HEK293T (cell line): ENCODE measurements at places on chromosomes 3 and 15.

- no peak for DNase-seq
These were observed 87.5 kb upstream of the TGFBR2 start for GRCh38 chr3:30518872-30519271.

DNA sequence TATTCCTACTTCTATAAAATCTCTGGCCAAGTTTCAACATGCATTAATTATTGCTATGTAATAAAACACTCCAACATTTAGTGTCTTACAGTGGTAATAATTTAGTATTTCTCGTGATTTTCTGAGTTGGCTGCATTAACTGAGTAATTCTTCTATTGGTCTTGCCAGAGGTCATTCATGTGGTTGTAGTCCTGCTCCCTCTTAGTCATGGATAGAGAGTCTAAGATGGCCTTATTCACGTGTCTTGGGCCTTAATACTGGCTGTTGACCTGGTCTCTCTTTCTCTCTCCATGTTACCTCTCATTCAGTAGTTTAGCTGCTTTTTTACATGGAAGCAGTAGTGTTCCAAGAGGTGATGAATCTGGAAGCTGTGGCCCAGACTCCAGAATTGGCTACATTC lies 140.1 kb upstream of the ZBTB20 start:
- no peak for DNase-seq

DNA sequence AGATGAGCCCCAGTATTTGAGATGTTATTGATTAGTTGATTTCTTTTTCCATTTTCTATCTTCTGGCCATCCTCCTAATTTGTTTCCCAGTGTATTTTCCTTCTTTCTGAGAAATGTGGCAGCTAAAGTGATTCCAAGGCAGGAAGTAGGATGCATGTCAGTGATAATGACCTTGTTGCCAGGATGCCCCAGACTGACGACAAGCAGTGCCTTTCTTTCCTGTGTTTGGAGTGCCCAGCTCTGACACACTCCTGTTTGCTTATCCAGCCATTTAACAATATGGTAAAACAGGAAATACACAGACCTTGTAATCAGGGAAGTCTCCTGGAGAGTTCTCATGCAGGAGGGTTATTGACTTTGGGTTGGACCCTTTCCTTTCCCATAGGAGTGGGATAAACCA lies 20.4 kb downstream of the TMOD2 start:
- no peak for DNase-seq

- no peak for DNase-seq
These were observed 29.1 kb downstream of the PTX3 start for GRCh38 chr3:157465741-157466140.

- DNase-seq = no peak
These were observed 148.0 kb downstream of the DIPK2A start for GRCh38 chr3:144119633-144120032.

GRCh38 chr3:37861620-37862041 lies at the start of gene CTDSPL:
CTDSPL (plus strand) TSS chr3:37861880; CDS start chr3:37862200, 320 bp downstream.
- peak; percentile 67 for DNase-seq

DNA sequence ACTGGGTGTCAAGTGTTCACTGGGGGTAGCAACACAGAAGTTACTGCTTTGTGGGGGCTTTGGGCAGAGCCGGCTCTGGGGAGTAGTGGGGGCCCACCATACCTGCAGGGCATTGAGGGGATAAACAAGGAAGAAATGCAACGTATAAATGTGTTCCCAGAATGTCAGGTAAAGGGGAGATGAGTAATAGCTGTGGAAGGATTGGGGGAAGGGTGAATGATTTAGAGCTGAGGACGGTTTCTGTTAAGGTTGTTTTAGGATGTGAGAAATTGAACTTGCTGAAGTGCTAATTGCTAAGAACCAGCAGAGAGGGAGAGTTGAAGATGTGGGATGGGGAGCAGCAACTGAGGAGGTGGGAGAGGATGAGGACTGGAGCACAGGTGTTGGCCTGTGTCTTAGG lies 10.7 kb downstream of the SCG5 start:
- DNase-seq = no peak

GRCh38 chr15:28917791-28918140 lies 32.0 kb downstream of the APBA2 start:
- DNase-seq = no peak

- no peak for DNase-seq
These were observed 142.6 kb downstream of the PLCH1 start for GRCh38 chr3:155602307-155602706.

- DNase-seq = no peak
These were observed 70.0 kb upstream of the HEG1 start for GRCh38 chr3:125125821-125126245.

GRCh38 chr15:65029736-65030208 lies 333 bp upstream of the MTFMT start:
- DNase-seq = no peak

DNA sequence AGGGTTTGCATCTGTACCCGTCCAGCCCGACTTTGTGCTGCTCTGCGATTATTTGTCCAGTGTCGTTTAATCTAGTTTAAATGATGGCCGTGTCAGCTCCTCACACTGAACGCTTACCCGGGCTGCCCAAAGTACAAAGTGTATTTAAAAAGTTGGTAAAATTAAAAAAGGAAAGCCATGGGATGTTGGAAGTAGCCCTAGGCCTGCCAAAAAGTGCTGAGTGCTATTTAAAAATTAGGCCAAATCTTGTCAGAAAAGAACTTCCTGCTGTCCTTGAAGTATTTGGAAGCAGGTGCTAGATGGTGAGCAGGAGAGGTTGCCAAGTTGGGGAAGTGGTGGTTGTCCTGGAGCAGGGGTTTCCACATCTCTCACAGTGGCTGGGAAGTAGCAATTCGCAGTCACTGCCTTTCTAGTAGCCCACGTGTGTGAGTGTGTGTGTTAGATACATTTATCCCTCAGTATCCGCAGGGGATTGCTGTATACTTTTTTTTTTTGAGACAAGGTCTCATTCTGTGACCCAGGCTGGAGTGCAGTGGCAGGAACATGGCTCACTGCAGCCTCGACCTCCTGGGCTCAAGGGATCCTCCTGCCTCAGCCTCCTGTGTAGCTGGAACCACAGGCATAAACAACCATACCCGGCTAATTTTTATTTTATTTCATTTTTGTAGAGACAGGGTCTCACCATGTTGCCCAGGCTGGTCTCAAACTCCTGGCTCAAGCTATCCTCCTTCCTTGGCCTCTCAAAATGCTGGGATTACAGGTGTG lies 664 bp downstream of the PPCDC start:
- peak; percentile 46 for DNase-seq

DNA sequence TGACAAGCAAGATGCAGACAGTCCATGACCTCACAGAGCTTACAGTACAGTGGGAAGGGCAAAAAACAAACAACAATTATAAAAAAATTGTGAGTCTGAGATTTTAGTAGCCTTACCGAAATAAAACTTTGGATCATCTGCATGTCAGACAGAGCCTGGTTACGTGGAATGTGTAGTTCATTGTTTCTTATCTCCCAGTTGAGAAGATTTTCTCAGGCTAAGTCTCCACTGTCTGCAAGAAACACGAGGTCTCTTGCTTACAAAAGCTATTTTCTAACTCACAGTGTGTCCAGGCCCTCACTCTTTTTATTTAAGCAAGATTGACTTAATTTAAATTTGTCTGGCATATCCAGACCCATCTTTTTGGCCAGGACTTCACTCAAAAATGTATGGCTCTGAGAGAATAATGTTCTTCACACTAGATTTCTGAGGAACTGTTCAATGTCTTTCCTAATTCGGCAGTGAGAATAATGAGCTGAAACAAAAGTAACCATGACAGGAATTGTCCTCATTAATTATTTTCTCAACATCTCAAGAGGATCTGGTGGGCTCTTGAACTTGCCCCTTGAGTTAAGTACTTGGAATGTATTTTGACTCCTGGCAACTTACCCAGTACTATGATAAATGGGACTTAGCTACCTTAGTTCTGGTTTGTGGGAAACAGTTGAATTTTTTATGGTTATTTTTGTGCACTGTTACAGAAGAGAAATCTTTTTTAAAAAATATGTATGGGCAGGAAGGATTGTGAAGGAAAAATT lies 265.1 kb upstream of the COL8A1 start:
- DNase-seq = no peak

GRCh38 chr3:21744793-21745192 lies 6.2 kb downstream of the ZNF385D start:
- DNase-seq = no peak

GRCh38 chr3:187802928-187803259 lies 57.6 kb upstream of the BCL6 start:
- DNase-seq = no peak

- no peak for DNase-seq
These were observed 194.3 kb downstream of the BCHE start for GRCh38 chr3:165642761-165643420.

DNA sequence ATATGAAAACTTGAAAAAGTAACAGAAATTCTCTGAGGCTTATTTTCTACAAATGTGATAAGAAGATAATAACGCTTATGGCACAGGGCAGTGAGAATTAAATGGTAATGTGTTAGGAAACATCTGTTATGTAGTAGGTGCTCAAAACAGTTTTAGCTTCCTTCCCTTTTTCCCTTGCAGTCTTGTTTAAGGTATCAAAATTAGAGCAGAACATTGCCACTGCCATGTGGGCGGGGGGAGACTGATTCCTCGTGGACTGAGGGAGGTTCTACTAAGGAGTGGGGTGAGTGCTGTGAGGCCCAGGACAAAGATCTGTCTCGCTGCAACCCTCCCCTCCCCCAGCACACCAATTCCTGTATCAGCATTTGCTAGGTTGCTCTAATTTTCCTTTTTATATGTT lies 702.4 kb downstream of the TUSC7 start:
- DNase-seq = no peak

- no peak for DNase-seq
These were observed 44.6 kb downstream of the ARHGAP31 start for GRCh38 chr3:119338754-119339153.

DNA sequence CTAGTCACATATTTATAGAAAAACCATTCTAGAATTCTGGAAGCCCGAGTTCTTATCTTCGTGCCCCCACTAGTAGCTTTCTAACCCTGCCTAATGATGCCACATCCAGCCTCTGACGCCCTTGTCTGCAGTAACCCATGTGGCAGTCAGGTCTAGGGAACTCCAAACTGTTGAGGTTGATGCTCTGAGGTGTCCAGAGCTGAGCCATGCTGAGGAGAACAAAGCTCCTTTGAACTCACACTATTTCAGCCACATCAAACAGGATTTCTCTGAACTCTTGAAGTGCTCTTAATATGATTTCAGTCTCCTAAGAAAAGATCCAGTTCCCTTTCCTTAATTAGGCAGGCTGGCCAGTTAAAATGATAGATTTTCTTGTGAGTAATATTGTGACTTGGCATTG lies 150.5 kb upstream of the ST8SIA2 start:
- no peak for DNase-seq

DNA sequence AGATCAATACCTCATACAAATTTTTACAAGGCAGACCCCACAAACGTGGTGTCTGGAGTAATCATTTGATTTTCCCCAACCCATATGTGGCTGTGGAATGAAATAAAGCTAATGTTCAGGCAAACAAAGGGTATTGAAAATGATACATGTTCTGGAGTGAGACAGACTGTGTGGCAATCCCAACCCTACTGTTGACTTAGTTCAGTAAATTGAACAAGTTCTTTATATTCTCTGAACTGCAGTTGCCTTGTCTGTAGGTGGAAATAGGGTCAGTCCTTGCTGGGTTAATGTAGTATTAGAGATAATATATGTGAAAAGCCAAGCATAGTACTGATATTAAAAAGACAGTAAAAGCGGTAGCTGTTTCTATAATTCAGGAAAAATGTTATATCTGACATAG lies 69.0 kb downstream of the GRM7 start:
- no peak for DNase-seq

- DNase-seq = no peak
These were observed 31.5 kb upstream of the IMPG2 start for GRCh38 chr3:101351829-101352228.

GRCh38 chr3:13332158-13332557 lies 88.0 kb downstream of the NUP210 start:
- no peak for DNase-seq

- no peak for DNase-seq
These were observed 34.9 kb downstream of the LRRC3B start for GRCh38 chr3:26657348-26657976.

DNA sequence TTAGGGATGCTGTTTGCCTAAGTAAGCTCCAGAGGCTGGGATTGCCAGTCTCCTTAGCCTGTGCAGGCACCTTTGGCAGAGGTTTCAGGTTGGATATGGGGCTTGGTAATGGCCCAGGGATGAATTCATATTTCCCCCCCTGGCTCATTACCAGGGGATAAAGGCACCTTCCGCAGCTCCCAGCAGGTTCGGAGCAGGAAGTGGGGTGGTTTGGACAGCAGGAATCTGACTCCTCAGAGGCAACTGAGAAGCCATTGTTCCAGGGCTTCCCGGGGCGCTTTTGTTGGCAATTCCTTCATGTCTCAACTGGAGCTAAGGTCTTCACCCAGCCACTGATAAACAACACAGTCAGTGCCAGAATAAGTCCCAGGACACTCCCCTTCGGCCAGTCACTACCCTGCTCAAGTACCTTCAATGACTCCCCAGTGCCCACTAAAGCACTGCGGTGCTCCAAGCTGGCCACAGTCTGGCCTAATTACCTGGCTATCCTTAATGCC lies 85.3 kb upstream of the SLC6A6 start:
- DNase-seq = no peak

GRCh38 chr3:25589783-25590258 lies 74.9 kb downstream of the TOP2B start:
- DNase-seq = no peak

DNA sequence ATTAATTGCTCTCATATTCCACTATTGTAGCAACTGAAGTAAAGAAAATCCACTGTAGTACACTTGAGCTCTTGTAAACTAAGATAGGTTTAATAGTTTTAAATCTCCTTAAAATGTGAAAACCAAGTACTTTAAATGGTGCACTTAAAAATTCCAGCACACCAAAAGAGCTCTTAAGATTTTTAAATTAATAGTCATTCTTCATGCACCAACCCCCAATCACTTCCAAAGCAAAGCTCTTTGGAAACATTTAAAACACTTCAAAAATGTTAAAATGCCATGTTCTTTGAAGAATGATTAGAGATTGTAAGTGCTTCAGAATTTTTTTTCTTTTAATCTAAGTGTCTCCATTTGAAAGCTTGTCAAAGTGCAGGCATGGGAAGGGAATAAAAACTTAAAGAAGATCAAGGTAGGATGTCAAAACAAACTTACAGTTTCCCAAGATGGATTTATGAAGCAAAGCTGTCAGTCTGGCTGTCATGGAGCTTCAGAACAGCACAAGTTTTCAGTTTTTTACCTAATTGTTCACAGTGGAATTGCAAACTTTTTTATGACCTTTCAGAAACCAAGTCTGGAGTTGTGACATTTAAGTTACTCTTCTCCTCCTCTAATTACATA lies 84.3 kb downstream of the ARPP21 start:
- DNase-seq = no peak

DNA sequence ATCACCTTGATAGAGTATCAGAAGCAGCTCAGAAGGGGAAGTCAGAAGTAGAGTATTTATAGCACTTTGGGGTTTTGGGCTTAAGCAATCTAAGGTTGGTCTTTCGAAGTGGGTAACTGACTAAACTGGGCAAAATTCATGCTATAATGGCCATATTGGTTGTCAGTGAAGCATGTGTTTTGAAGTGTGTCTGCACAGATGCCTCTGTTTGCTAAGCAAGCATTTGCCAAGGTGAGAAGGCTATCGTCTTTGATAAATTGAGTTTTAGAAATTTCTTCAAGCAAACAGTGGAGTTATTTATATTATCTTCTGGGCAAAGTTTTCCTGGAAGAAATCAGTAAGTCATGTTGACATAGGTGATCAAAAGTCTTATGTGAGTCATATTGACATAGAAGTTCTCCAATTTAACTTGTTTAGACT lies 412.8 kb upstream of the TGFBR2 start:
- DNase-seq = no peak

- no peak for DNase-seq
These were observed 21.9 kb downstream of the OXNAD1 start for GRCh38 chr3:16286751-16287543.
